ENCODE measurements at places on chromosomes 4 and X. TPM values are rescaled to one million over a fixed set of nuclear protein-coding genes. Genes with fewer than 3 reads are reported as not detected.

DNA sequence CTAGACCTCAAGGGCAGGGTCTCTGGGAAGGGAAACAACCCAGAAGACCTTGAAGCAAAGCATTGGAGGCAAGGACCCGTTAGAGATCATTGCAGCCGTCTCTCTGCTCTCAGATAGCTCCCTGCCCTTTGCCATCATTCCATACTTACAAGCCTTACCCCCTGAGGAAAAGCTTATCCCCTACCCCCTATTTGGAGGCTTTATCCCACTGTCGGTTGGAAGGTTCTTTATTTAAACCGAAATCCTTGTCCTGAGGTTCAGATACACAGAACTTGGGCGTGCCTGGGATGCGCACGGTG, 84.4 kb downstream of the EFNB1 start:
- no peak for DNase-seq

DNA sequence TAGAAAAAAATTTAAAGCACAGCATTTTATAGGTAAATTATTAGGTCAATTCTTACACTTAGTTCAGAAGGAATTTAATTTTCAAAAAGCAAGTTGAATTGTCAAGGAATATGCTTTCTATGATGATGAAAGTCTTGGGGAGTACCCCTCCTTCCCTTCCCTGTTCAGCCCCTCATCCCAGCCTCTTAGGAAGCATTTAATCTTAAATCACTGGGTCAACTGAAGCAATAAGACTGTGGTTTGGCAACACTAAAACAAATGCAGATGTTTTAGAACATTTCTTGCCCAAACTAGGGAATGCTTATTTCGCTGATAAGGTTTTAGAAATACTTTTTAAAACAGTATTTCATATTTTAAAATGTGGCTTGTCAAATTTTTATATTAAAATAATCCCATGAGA, 19.1 kb upstream of the ARSJ start:
- DNase-seq = peak; percentile 69

DNA sequence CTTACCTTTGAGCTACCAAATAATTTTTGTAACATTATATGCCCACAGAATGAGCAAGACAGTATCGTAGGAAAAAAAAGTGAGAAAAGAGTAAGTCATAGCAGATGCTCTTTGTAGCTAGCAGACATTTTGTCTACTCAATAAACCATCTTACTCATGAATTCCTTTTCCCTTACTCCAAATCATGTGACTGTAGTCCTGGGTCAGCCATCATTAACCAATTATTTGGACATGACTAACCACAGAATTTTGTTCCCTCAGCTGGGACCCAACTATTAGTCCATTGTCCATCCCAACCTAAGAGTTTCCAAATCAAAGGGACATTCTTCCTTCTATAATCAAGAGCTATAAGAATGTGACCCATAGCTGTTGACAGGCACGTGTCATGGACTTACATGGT, 11.4 kb downstream of the UBE2D3 start:
- DNase-seq = peak; percentile 74

DNA sequence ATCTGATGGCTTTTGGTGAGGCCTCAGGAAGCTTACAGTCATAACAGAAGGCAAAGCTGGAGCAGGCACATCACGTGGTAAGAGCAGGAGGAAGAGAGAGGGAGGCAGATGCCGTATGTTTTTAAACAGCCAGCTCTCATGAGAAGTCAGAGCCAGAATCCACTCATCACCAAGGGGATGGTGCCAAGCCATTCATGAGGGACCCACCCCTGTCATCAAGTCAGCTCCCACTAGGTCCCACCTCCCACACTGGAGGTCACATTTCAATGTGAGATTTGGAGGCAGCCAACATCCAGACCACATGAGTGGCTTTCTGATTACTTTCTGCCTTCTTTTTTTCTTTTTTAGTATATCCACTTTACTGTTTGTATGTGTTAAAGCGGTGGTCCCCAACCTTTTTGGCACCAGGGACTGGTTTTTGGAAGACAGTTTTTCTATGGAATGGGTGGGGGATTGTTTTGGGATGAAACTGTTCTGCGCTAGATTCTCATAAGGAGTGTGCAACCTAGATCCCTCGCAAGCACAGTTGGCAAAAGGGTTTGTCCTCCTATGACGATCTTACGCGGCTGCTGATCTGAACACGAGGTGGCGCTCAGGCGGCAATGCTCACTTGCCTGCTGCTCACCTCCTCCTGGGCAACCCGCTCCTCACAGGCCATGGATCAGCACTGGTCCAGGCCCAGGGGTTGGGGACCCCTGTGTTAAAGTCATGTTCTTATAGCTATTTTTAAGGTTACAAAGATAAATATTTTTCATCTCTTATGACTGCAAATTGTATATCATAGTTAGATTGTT, 61.7 kb downstream of the SLIT2 start:
- no peak for DNase-seq

DNA sequence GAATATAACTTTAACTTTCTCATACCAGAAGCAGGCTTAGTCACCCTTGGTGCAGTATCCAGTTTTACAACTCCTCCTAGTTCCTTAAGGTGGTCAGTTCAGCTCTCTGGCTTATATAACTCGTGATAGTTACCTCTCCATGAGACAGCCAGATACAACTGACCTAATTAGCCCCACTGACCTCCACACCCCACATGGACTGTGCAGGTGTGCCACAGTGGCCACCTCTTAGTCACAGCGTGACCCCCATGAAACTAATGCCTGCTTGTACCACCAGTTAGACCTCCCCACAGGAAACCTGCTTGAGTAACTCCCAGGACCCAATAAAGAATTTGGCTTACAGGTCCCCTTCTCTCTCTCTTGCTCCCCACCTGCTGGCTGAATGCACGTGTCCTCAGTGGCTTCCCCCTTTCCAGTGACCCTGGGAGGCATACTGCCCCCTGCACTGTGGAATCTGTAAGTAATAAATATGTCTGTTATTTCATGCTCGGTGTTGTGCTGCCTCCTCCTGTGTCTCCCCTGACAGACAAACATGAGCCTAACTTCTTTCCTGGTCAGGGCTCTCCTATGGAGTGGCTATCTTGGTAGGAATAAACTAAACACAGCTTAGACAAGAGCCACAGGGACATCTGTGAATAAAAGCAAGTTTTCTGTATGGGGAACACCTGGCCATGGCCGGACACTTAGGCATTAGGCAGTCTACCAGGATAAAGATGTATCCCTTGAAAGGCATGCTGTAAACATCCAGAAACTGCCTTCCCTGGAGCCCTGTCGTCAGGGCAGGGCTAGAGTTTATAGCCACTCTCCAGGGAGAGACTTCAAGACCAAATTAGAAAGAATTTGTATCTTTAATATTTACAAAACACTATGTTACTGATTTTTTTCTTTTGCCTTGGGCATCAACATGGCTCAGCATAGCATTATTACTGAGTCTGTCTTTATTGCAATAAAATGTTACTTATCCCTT, 209.7 kb upstream of the BOD1L1 start:
- no peak for DNase-seq

GRCh38 chrX:8430444-8430843, 34.2 kb upstream of the VCX3B start:
- DNase-seq = no peak

DNA sequence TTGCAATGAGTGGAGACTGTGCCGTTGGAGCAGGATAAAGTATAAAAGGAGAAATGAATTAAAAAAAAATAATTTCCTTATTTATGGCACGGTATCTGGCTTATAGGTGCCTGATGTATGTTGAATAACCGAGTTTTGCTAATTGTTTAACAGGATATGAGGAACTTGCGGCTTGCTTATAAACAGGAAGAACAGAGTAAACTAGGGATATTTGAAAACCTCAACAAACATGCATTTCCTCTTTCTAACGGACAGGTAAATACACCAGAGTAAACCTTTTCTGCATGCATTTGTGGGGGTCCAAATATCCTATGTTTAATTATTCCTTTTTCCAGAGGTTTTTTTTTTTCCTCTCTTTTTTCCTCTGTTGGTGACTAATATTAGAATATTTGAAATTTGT, 36.8 kb downstream of the MTMR1 start:
- DNase-seq = no peak

- DNase-seq = no peak
These were observed 25.2 kb upstream of the GLOD5 start for GRCh38 chrX:48736303-48736702.

DNA sequence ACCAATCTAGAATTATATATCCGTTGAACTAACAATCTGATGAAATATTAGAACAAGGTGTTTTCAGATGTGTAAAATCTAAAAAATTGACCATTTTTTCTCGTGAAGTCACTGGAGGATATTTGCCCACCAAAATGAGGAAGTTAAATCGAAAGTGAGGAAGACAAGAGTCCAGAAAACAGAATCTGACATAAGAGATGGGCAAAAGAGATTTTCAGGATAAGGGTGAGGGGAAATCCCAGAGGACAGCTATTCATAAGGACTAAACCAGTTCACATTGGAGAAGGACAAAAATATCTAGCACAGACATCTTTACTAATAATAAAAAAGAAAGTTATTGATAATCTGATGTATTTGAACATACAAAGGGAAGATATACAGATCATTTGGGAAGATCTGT, 18.7 kb upstream of the ALG13 start:
- no peak for DNase-seq

GRCh38 chrX:2526390-2526789, 25.6 kb upstream of the DHRSX start:
- no peak for DNase-seq

GRCh38 chr4:152307669-152308068, 228.2 kb downstream of the FBXW7 start:
- DNase-seq = no peak

GRCh38 chrX:17527135-17527701, 152.2 kb downstream of the NHS start:
- DNase-seq = no peak

GRCh38 chrX:96889726-96890125, 6.0 kb downstream of the RPA4 start:
- DNase-seq = no peak

DNA sequence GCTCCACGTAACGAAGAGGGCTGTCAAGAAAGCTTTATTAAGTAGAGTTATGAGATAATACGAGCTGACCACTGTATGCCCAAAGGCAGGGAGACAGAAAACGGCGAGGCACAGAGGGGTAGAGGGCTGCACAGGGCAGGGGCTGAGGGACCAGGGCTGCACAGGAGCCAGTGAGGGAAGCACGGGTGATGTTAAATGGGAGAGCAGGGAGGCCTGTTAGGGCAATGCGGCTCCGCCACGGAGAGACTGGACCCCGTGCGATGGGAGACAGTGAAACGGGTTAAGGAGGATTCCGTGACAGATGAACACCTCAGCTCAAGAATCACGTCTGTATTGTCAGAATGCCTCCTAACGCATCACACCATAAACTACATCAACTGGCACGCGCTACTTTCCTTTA, 25.1 kb downstream of the FAT1 start:
- no peak for DNase-seq

- DNase-seq = no peak
These were observed 39.3 kb upstream of the CLDN34 start for GRCh38 chrX:9927698-9928482.

GRCh38 chr4:6910340-6910959, 824 bp downstream of the TBC1D14 start:
- DNase-seq = no peak

GRCh38 chr4:182504463-182504862, 261.3 kb downstream of the TENM3 start:
- DNase-seq = no peak

GRCh38 chr4:110635163-110635865, 12.4 kb upstream of the PITX2 start:
- no peak for DNase-seq

GRCh38 chr4:53608242-53608641, 17.0 kb upstream of the LNX1 start:
- DNase-seq = no peak

DNA sequence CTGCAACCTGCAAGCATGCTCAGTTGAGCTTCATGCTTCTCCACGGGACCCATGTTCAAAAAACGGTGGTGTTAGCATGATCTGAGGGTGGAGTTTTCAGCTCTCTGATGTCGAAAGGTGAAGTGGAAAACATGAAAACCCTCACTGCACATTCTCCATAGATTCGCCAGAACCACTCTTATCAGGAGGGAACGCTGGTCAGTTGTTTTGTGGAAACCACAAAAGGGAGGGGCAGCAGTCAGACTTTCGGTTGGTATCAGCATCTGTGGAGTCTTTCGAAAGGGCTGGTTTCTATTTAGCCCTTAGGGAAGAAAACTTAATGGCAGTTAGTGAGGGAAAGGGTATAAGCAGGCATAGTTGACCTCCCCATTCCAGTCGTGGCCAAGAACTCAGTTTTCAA, 12.6 kb downstream of the PPA2 start:
- peak; percentile 53 for DNase-seq

- DNase-seq = no peak
These were observed 742.4 kb upstream of the INTU start for GRCh38 chr4:126890383-126890782.

GRCh38 chrX:15500497-15500966, at the start of gene BMX:
BMX (plus strand) TSS chrX:15500807; CDS start chrX:15508354, 7,547 bp downstream.
- peak; percentile 19 for DNase-seq

- no peak for DNase-seq
These were observed 668.1 kb upstream of the CPEB2 start for GRCh38 chr4:14334166-14334565.

DNA sequence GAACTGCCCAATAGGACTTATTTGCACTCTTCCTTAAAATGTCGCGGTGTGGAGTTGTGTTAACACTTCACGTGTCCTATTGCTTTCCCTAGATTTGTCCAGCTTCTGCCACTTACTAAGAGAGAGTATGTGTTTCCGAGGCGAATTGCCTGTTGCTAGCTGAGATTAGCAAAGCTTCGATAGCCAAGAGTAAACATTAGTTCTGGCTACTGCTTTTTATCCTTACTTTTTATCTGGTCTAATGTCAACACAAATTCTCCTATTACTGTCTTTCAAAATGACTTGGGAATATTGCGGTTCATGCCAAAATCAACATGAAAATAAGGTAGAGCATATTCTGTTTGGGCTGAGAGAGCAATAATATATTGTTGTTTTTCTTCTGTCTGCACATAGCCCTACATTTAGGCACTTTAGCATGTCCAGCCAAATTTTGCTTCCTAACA, 90.4 kb upstream of the VEGFC start:
- DNase-seq = peak; percentile 17

DNA sequence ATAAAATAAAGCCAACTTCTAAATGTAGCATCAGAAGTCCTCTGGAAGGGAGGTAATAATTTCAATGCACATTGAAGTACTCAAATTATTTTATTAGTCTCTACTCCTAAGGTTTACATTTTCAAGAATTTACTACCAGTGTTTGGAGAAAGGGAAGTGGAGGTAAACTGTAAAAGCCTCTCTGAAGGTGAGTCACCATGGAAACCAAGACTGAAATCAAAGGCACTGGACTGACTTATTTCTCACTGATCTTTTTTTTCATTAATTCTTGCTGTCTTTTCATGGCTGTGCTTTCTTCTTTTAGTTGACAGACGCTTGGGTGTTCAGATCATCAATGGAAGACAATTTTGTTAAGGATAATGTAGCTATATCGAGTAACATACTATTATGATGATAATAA, 9.7 kb downstream of the SLC39A8 start:
- DNase-seq = no peak

- DNase-seq = peak; percentile 96
These were observed 3.8 kb downstream of the GABRE start for GRCh38 chrX:151970661-151971060.

The CDKL5 gene
- 3.7 TPM for total RNA-seq

The TCEAL2 gene
- not detected for total RNA-seq

The HSD17B13 gene
- total RNA-seq = not detected

The NEUROG2 gene
- total RNA-seq = not detected

The ARSJ gene
- total RNA-seq = 12.4 TPM

The MAGEA4 gene
- not detected for total RNA-seq

The ARHGAP6 gene
- 20.9 TPM for total RNA-seq

The ACE2 gene
- total RNA-seq = not detected

The REELD1 gene
- total RNA-seq = not detected

The DMRTC1 gene
- total RNA-seq = not detected

The NDUFA1 gene
- 63.3 TPM for total RNA-seq

Measured in fibroblast of the aortic adventitia (primary cell).